ENCODE measurements at places on chromosomes 11 and 22. TPM values are rescaled to one million over a fixed set of nuclear protein-coding genes. Genes with fewer than 3 reads are reported as not detected.
A peak's percentile ranks its signal among the peaks of the same experiment; 100 is the strongest.

KCNJ1 gene
- total RNA-seq: not detected

GRCh38 chr11:61037441-61038093, 64.7 kb upstream of the CD5 start:
- DNase-seq: no peak

APOA4 gene
- not detected for total RNA-seq

LINC01488 gene
- not detected for total RNA-seq

TUBA8 gene
- total RNA-seq: 2.8 TPM

COMT gene
- total RNA-seq: 70.9 TPM

GRIA4 gene
- 2.9 TPM for total RNA-seq

- DNase-seq: no peak
These were observed 53.0 kb downstream of the GRAMD1B start for GRCh38 chr11:123483058-123483457.

GAL3ST3 gene
- 9.7 TPM for total RNA-seq

DUSP8 gene
- total RNA-seq: 10.1 TPM

DNA sequence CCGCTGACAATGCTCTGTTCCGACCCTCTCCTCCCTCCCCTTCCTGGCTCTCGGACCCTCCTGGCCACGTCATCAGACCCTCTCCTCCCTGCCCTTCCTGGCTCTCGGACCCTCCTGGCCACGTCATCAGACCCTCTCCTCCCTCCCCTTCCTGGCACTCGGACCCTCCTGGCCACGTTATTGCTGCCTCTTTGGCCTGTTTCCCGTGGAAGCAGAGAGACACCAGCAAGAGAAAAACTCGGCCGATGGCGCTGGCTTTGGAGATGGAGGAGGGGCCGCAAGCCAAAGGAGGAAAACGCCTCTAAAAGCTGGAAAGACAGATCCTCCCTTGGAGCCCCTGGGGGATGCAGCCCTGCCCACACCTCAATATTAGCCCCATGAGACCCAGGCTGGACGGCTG, 463.3 kb downstream of the BRD1 start:
- DNase-seq: no peak

GRCh38 chr11:114262681-114263512, 33.3 kb upstream of the NNMT start:
- peak; percentile 31 for DNase-seq

- no peak for DNase-seq
These were observed 1.0 kb downstream of the KIAA1671 start for GRCh38 chr22:24953384-24954113.

ROBO4 gene
- total RNA-seq: 0.07 TPM

GRCh38 chr11:66676282-66676919, 1.3 kb downstream of the RBM4B start:
- no peak for DNase-seq
